ENCODE measurements at places on chromosomes 7 and 10.

- DNase-seq, result no peak
These were observed 74.8 kb downstream of the FAM185A start for GRCh38 chr7:102823390-102824119.

GRCh38 chr7:5430612-5430947, 6.9 kb upstream of the TNRC18 start:
- DNase-seq, result no peak

DNA sequence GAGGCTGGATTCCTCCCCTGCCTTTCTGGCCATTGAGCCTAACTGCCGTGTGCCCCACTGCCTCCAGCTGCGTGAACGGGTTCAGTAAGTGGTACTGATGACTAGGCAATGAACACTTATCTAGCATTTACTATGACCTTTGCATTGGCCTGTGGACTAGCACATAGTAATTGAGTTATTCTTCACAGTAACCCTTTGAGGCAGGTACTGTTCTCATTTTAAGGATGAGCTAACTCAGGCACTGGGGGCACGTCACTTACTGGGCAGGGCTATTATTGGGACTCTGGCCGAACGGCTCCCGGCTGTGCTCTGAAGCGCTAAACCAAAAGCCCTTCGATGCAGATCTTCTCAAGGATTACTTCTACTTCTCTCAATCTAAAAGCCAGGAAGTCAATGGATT, 38.3 kb downstream of the WIPF3 start:
- no peak for DNase-seq

DNA sequence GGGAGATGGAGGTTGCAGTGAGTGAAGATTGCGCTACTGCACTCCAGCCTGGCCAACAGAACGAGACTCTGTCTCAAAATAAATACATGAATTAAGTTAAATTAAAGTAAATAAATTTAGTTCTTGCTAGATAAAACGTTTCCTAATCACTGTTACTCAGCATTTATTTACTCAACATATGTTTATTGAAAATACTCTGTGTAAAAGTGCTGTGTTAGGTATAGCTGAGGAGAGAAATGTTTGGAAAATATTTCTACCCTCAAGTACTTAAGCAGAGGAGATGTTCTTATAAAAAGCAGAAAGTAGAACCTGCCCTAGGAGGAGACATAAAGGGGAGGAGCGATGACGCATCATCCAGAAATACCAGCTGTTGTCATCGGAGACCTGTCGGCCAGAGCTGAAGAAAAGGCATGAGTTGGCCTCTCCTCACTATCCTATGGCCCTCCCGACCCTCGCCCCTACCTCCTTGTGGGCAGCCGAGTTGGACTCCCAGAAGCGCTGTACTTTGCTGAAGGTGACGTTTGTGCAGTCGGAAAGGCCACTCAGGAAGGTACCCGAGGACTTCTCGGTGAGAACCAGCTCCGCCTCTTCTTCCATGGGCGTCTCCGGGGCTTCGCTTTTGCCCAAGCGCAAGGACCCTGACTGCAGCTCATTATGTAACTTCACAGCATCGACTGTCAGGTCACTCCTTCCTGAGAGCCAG, 1.1 kb downstream of the RRP12 start:
- DNase-seq, result no peak
